SW 1271 (cell line): ENCODE measurements at places on chromosomes 5 and 9.

GRCh38 chr9:21461377-21461776, 20.7 kb downstream of the IFNE start:
- DNase-seq, result no peak

GRCh38 chr5:136424835-136425584, 59.7 kb upstream of the TRPC7 start:
- peak; percentile 46 for DNase-seq

DNA sequence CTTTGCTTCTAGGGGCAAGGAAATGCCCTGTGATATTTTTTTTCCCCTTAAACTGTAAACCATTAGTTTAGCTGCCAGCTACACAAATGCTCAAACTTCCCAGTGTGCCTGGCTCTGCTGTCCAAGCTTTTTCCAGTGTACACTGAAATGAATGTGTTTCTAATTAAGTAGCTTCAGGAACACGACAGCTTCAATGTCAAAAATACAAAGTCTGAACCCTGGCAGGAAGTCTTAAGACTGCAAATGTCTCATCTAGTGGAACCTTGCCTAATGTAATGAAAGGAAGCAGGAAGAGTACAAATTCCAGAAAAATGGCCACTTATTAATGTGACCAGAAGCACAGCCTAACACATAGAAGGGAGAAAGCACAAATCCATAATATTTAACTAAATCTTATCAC, 255.2 kb downstream of the CRB2 start:
- DNase-seq, result no peak

- no peak for DNase-seq
These were observed 686 bp upstream of the COL27A1 start for GRCh38 chr9:114154600-114155102.

DNA sequence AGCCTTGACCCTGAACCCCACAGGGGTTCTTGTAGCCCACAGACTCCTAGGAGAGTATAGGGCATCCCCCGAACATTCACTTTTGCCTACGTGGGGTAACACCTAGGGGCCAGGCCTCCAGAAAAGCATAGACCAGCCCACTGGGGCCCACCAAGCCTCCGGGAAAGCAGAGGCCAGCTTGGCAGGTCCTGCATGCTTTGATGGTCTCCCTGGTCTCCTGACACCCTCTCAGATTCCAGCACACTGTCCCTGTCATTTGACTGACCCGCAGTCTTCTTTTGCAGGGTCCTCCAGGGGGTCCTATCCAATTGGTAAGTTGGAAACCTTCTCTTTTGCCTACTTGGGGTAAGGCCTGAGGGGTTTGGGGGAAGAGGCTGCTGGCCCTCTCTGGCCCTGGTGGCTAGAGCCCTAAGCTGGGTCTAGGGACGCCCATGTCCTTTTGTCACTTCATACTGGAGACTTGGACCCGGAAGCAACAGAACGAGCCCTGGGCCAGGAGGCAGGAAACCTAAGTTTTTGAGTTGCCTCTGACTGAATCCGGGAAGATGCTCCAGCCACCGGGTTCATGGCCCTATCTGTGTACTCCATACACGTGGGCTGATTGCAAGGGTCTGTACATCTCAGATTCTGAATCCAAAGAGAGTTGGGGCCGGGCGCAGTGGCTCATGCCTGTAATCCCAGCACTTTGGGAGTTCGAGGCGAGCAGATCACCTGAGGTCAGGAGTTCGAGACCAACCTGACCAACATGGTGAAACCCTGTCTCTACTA, 20.9 kb upstream of the ORM1 start:
- DNase-seq, result no peak

GRCh38 chr9:132949709-132950108, 5.3 kb upstream of the TSC1 start:
- no peak for DNase-seq

- peak; percentile 32 for DNase-seq
These were observed 279.1 kb downstream of the TLE1 start for GRCh38 chr9:81410201-81410600.

- no peak for DNase-seq
These were observed 19.4 kb upstream of the PHYHD1 start for GRCh38 chr9:128901379-128901778.

DNA sequence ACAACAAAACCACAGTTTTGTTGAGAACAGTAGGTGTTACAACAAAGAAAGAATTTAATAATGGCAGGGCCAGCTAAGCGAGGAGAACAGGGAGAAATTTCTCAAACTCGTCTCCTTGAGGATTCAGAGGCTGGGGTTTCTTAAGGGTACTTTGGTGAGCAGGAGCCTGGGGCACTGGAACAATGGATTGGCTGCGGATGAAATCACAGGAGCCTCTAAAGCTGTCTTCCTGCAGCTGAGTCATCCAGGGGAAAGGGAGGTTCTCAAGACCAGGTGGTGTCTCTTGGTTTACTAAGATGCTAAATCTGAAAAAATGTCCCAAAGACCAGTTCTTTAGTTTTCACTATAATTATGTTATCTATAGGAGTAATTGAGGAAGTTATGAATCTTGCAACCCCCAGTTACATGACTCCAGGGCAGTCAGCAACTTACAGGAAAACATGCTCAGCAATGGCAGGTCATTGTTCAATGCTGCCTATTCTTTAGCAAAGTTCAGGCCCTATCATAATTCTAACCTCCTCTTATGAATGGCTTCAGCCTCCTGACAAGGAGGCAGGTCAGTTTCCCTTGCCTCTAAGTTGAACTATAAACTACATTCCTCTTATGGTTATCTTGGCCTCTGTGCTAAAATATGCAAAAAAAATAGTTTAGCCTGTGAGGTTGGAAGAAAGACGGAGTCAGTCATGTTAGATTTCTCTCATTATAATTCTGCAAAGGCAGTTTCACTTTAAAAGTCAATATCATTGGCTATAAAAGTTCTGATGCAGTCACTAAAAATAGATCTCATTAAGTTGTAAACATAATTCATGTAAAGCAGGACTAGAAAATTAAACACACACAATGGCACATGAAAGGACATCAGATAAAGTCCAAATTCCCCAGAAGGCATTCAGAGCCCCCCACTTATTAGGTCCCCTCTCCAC, 63.3 kb upstream of the CKS2 start:
- DNase-seq, result no peak

GRCh38 chr9:123420592-123421111, 64.7 kb downstream of the CRB2 start:
- no peak for DNase-seq

DNA sequence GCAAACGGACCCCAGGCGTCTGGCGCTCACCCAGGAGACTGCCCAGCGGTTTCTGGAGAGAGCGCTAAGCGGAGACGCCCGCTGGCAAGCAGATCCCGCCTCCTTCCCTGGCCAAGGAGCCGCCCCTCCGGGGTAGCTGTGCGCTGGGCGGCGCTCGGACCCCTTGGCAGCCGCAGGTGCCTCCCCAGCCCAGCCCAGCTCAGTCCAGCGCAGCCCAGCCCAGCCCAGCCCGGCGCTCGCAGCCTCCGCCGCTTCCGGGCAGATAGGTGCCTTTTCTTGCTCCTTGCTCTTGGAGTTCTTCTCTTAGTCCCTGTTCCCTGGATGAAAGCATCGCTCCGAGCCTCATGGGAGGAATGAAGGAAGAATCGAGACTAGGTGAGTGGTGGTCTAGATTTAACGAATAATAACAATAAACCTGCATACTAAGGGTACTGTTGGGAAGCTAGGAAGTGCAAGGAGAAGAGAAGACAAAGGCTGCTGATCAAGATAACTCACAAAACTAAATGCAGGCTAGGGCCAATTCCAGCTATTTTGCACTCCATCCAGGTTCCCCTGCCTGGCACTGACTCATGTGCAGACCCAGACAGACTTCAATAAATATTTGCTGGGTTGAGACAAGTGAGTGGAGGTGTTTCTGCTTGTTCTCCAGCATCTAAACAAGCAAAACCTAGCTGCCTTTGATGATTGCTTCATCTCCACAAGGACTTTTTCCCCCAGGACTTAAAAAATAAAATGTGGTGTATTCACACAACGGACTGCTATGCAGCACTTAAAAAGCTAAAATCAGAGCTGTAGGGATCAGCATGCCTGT, at the start of gene STK32A:
Gene STK32A, plus strand, starts transcription at position 202 of the 811 bp plus-strand sequence. CDS start 4,609 bp downstream, outside the sequence.
- peak; percentile 17 for DNase-seq

DNA sequence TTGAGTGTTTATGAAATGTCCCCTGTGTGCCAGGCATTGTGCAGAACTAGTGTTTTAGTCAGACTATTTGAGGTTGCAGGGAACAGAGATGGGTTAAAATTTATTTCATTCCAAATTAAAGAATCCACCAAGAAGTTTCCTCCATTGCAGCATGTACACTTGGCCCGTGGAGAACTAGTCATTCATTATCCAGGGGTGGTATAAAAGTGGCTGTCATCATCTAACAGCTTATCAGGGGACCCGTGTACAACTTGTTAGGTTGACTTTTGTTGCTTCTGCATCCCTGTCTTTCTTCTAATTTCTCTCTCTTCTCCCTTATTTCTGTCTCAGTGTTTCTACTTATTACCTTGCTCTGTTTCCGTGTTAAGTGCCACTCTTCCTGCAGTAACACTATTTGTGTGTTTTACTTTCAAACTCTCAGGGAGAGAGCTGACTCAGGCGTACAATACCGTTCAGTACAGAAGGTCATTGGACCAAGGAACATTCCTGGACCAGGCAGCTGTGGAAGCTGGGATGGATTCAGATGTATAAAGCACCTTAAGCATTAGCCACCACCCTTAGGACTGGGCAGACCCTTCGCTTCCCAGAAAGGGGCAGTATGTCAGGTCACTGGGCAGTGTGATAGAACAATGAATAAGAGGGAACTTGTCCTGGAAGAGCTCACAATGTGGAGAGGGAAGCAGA, 36.1 kb downstream of the MAP3K1 start:
- DNase-seq, result no peak

GRCh38 chr9:4762108-4762885, 21.3 kb upstream of the AK3 start:
- DNase-seq, result no peak

DNA sequence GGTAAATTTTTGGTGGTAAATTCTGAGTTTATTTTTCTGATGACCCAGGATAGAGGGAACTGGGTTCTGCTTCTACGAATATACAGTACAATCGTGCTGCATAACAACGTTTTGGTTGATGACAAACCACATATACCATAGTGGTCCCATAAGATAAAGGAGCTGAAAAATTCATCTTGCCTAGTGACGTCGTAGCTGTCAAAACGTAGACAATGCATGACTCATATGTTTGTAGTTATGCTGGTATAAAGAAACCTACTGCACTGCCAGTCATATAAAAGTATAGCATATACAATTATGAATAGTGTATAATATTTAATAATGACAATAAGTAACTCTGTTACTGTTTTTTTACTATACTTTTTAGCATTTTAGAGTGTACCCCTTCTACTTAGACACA, 244.0 kb downstream of the GAS1 start:
- no peak for DNase-seq

DNA sequence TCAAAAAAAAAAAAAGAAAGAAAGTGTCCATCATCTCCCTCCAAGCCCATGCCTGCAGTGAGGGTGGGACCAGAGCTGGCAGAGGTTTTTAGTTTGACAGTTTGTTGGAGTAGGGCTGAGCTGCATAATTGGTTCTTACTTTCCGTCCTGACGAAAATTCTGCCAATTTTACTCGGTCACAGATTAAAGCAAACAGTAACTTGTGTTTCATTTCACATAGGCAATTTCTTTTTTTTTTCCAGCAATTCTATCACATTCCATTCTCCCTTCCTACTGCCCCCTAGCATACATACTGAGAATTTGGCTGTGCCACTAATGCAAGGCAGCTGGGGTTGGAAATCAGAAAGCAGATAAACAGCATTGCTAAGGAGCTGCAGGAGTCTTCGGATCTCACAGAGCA, 132.4 kb downstream of the FRMD3 start:
- no peak for DNase-seq

DNA sequence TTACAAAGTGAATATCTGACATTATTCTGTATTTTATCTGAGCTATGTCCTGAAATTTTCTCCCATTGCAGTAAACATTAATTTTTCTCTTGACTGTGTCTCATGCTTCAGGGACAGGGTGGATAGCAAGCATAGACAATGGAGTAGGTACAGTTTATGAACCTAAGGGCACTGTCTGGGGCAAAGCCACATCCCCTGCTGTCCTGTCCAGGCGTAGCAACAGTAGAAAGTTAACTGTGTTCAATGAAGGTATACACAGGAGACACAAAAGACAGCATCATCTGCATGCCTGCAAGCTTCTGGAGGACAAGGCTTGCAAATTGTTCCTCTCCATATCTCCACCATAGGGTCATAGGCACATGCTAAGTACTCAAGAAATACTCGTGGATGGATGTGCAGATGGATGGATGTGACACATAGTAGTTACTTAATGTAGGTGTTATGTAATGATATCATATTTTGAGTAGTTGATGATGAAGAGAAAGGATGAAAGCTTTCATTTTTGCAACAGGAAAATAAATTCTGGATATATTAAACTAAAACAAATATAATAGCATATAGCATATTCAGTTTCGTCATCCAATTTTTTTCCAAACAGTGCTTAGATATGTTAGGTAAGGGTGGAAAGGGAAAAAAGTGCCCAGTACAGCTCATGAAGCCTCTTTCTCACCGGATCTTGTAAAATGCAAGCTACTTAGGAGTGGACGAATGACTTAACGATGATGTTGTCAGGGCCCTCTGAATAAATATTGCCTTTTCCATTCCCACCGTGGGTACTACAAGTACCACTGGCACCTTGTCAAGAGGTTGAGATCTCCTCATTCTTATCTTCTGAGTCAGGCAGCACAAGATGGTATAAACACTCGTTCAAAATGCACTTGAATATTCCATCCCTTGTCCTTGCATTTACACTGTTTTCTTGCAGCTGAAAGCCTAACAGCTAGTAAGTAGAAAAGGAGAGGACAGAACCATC, 19.9 kb upstream of the ZSWIM6 start:
- DNase-seq, result peak; percentile 79

DNA sequence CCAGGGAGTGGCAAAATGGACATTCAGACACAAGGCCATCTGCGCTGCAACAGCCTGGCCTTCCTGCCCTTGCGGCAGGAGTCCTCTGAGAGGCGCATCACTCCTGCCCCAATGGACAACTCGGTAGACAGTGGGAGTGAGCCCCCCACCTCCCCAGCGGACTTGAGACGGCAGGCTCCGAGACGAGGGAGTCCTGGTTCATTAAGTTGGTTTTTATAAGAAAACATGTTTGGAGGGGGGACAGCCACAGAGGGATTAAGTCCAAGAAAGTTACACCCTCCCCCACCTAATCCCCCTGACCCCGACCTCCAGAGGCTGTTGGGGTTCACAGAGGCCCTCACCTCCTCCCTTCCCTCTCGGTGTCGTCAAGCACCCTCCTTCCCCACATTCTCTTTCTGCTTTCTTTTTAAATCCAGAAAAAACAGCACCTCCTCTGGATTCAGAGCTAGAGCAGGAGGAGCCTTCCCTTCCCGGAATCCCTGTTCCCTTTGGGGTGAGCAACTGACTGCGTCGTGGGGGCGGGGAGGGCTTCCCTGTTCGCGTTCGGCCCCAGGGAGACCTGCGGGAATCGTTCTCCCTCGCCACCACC, 1.8 kb upstream of the EGR1 start:
- DNase-seq, result no peak

- DNase-seq, result no peak
These were observed 174.9 kb upstream of the MVB12B start for GRCh38 chr9:126151686-126152134.

- DNase-seq, result no peak
These were observed 128.4 kb downstream of the EPB41L4A start for GRCh38 chr5:112290691-112291090.

GRCh38 chr5:11620172-11620571, 284.1 kb downstream of the CTNND2 start:
- DNase-seq, result no peak
